MCF 10A (cell line): ENCODE measurements at places on chromosomes 11 and 22. TPM values are rescaled to one million over a fixed set of nuclear protein-coding genes. Genes with fewer than 3 reads are reported as not detected.

The KCTD14 gene
- total RNA-seq: 1.5 and 2.2 TPM in 2 replicates

The EXPH5 gene
- total RNA-seq: 9.2 and 17.9 TPM in 2 replicates

The ASCC2 gene
- 63.2 and 70.7 TPM in 2 replicates for total RNA-seq

GRCh38 chr11:110217223-110217877 is 79.1 kb downstream of the RDX start:
- H3K27ac ChIP-seq: no peak overlapping the region
- H3K27me3 ChIP-seq: no peaks in the 10 kb centered on the region
- no peak for DNase-seq

DNA sequence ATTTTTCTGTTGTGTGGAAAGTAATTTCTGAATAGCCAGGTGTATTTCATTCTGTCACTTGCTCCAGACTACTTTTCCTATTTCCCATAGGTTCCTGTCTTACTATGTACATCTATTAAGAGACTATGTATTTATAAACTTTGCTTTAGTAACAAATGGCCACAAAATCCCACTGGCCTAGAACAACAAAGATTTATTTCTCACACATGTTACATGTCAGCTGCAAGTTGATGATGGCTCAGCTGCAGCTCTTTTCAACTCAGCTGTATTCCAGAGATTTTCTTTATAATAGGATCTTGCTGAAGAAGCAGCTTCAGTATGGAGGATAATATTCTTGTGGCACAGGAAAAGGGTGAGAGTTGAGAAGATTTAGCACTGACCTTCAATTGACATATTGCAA is 539.6 kb upstream of the LRRC4C start:
- H3K27me3 ChIP-seq: no peaks in the 10 kb centered on the region

DNA sequence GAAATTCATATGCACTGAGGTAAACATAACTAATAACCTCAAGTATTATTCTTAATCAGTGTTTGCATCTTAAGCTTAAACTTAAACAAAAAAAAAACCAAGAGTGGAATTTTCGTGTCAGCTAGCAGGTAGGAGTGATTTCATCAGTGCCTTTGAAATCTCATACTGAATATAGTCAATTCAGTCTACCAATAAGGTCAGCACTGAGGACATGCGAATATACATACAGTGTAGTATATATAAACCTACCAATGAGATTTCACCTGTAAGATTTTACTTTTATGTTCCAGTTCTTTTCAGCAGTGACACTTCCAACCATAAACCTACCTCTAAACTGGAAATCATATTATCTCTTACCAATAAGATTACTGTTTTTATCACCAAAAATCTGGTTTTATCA is 27.0 kb downstream of the SAAL1 start:
- no peak overlapping the region for H3K27ac ChIP-seq
- H3K4me1 ChIP-seq: no peaks in the 10 kb centered on the region
- DNase-seq: no peak
- H3K36me3 ChIP-seq: peaks cover 57% of the 10 kb centered on the region
- H3K27me3 ChIP-seq: no peaks in the 10 kb centered on the region
- no peak overlapping the region for H3K4me3 ChIP-seq

DNA sequence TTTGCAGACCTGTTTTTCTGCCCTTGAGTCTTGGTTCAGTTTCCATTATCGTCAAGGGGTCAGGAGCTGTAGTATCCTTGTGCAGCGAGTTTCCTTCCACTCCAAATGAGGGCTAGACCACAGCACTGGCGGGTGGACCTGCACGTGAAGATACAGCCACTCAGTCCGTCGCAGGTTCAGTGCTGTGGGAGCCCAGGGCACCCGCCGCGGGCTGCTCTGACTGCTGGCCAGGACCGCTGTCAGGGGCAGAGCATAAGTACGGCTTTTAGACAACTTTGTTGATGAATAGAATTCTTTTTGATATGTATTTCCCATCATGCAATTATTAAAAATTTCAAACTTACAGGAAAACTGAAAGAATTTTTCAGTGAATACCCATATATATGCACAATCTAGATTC is 56.6 kb downstream of the NF2 start:
- DNase-seq: no peak
- peaks cover 86% of the 10 kb centered on the region for H3K36me3 ChIP-seq
- no peaks in the 10 kb centered on the region for H3K27me3 ChIP-seq
- no peak overlapping the region for H3K4me3 ChIP-seq

GRCh38 chr11:9143721-9144120 is 52.3 kb upstream of the SCUBE2 start:
- no peaks in the 10 kb centered on the region for H3K27me3 ChIP-seq
- peaks cover 33% of the 10 kb centered on the region for H3K4me1 ChIP-seq
- H3K36me3 ChIP-seq: peaks cover 66% of the 10 kb centered on the region
- DNase-seq: no peak
- no peak overlapping the region for H3K4me3 ChIP-seq

DNA sequence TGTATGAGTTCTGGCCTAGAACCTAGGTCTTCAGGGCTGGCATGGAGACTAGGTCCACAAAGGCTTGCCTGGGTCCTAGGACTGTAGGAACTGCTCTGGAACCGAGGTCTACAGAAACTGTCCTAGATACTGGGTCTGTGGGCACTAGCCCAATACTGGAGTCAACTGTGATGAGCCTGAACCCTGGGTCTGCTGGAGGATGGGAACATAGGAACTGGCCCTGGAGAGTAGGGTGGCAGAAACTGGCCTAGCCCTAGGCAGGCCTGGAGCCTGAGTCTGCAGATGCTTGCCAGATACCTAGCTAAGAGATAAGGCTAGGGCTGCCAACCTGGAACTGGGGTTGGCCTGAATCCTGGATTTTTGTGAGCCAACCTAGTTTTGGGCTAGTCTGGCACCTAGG is 19.2 kb upstream of the GLYATL2 start:
- H3K27me3 ChIP-seq: no peaks in the 10 kb centered on the region
- no peaks in the 10 kb centered on the region for H3K36me3 ChIP-seq
- no peaks in the 10 kb centered on the region for H3K4me1 ChIP-seq
- DNase-seq: no peak
- no peak overlapping the region for H3K4me3 ChIP-seq

DNA sequence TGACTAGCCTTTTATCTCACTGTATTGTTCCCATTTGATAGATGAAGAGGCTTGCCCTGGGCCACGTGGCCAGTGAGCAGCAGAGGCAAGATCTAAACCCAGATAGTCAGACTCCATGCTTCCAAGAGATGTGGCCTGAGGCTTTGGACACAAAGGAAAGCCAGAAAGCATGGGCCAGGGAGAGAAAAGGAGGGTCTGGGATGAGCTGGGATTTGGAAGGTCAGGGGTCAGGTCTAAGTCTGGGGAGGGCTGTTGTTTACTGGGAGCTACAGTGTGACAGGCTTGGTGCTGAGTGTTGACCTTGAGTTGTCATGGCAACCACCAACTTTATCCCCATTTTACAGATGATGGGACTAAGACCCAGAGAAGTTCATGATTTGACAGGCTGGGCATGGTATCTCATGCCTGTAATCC is 2.1 kb downstream of the SLC35E4 start:
- H3K4me3 ChIP-seq: no peak overlapping the region
- H3K27ac ChIP-seq: no peak overlapping the region
- no peaks in the 10 kb centered on the region for H3K4me1 ChIP-seq
- DNase-seq: no peak
- no peaks in the 10 kb centered on the region for H3K36me3 ChIP-seq
- H3K27me3 ChIP-seq: no peaks in the 10 kb centered on the region

DNA sequence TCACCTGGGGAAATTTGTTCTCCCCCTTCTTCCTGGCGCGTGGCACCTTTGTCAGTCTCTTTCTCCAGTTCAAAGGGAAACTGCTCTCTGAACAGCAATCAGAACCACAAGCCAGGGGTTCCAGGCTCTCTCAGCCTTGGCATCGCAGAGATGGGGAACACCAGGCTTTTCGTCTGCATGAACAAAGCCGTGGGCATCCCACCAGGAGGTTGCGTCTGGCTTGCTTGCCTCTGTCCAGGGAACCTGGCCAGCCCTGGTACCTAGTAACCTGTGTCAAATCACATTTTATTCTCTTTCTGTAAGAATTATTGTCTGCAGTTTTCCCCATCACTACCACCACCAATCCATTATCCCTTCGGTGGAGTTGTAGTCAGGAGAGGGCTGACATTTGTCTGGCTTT is 107.0 kb downstream of the WNT7B start:
- DNase-seq: no peak
- no peaks in the 10 kb centered on the region for H3K4me1 ChIP-seq
- peaks cover 6% of the 10 kb centered on the region for H3K36me3 ChIP-seq
- peaks cover 47% of the 10 kb centered on the region for H3K27me3 ChIP-seq
